ENCODE measurements at places on chromosomes 7 and 10.

GRCh38 chr7:154406312-154406711 lies 354.1 kb downstream of the DPP6 start:
- DNase-seq: no peak

- no peak for DNase-seq
Measured at GRCh38 chr7:71829515-71829914, 582.6 kb downstream of the CALN1 start.

- no peak for DNase-seq
Measured at GRCh38 chr7:100865938-100866728, 1.1 kb upstream of the TRIP6 start.

DNA sequence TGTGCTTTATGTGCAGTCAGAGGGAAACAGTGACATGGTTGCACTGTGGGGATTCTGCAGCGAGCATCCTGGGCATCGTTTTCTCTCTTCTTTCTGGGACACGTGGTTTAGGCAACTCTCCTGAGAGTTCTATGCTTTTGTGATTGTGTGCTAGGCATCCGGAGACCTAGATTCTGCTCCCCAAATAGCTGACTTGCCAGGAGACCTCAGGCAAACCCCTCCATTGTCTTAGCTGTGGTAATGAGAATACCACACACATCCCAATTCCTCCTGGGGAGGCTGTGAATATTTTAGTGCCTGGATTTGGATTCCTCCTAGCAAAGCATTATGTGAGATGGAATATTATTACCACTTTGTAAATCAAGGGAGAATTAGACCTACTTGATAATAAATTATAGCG lies 611.9 kb upstream of the C7orf33 start:
- DNase-seq: no peak

DNA sequence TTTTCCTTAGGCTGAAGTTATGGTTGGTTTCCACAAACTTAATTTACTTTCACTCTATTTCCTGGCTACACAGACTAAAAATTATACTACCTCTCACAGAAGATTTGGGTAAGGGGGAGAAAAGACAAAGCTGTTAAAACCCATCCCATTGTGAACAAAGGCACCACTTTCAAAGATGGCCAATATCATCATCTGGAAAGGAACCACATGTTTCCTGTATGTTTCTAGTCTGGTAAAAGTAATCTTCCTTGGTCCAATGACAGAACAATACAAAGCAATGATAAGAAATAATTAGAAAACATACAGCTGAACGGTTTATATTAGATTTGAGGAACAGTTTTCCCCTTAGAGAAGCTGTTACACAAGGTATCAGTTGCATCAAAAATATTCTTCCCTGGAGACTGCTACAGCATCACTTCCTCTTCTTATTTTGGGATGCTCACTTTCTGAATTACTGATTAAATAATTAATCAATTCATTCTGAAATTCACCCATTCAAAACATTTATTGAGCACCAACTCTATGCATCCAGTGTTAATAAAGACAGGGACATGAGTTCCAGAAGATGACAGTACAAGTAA lies 8.5 kb upstream of the SFR1 start:
- no peak for DNase-seq

DNA sequence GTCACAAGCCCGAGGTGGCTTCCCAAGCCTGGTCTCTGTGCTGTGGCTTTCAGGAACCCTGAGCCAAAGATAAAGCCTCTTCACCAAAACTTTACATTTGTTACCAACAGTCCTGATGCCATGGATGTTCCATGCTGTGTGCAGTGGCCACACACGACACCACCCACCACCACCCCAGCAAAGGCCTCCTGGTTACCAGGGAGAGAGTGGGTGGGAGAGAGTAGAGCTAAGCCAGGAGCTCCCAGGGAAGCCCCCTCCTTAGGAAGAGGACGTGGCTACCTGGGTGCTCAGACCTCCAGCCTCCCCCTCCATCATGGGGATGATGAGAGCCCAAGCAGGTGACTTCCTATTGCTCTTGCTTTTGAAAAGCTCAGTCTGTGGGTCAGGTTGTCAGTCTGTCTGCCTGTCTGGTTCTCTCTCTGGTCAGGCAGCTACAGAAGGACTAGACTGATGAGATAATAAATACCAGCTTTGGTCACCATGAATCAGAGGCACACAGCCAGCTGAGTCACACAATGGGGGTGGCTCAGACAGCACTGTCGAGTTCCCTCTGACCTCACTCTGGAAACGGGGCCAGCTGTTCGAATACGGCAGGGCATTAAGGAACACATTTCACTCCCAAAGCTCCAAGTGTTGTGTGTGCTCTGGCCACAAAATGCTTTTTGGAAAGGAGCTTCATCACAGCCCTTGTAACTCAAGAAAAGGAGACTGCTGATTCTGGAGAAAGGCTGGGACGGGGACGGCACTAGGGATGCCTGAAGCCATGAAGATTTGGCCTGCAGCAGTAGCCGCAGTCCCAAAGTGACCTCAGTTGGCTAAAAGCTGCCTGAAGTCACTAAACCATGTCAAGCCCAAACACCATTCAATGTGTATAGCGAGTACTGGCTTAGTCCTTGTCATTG lies 166.0 kb downstream of the FANK1 start:
- DNase-seq: no peak

DNA sequence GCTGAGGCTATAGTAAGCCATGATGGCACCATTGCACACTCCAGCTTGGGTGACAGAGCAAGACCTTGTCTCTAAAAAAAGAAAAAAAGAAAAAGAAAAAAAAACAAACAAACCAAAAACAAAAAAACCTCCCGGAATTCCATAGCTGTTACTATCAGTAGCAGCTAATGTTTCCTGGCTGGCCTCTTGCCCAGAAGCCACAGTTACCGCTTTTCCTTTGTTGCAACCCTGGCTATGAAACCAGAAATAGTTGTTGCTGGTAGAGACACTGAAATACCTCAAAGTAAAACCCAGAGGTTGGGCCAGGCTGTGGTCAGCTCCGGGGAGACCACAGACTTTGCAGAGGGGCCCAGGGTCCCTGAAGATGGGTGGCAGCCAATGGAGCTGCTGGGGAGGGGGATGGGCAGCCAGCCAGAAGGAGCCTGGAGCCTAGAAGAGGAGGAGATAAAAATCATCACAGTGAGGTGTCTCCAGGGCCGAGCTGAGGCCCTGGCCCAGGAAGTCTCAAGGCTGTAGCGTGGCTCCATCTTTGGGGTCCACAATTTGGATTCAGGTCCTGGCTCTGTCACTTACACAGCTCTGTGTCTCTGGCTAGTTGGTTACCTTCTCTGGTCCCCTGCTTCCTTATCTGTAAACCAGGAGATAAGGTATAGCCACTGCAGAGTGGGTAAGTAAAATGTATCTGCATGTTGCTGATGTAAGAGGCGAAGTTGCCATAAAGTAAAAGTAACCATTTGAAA lies 3.4 kb upstream of the CHST12 start:
- no peak for DNase-seq

GRCh38 chr10:48695636-48696534 lies 11.2 kb downstream of the WDFY4 start:
- no peak for DNase-seq

DNA sequence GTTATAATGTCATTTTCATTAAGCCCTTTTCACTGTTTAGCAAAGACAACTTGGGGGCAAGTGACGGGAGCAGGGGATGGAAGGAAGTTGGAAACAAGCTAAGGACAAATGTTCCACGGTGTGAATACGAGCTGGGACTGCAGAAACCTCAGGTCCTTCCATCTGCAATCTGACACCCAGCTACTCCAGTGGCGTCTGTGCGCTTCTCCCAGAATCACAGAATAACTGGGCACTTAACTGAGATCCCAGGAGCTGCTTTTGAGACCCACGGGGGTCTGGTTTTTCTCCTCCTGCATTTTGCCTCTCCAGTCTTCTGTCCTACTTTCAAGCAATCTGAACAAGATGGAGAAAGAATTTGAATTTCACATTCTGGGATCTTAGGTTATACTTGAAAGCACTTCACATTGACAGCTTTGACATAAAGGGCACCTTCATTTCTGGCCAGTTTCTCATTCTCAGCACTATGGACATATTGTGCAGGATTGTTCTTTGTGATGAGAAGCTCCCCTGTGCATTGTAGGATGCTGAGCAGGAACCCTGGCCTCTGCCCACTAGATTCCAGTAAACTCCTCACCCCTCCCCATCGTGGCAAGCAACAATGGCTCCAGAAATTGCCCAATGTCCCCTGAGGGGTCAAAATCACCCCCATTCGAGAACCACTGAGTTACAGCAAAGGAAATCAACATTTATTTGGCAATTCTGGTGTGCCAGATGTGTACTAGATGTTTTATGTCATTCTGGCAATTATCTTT lies 194.1 kb downstream of the CACNB2 start:
- no peak for DNase-seq

All from neuronal stem cell (in vitro differentiated cells).